Activated T-cell treated with anti-CD3 and anti-CD28 coated beads for 24 hours (primary cell): ENCODE measurements at places on chromosomes 16 and 17.
A peak's percentile ranks its signal among the peaks of the same experiment; 100 is the strongest.

DNA sequence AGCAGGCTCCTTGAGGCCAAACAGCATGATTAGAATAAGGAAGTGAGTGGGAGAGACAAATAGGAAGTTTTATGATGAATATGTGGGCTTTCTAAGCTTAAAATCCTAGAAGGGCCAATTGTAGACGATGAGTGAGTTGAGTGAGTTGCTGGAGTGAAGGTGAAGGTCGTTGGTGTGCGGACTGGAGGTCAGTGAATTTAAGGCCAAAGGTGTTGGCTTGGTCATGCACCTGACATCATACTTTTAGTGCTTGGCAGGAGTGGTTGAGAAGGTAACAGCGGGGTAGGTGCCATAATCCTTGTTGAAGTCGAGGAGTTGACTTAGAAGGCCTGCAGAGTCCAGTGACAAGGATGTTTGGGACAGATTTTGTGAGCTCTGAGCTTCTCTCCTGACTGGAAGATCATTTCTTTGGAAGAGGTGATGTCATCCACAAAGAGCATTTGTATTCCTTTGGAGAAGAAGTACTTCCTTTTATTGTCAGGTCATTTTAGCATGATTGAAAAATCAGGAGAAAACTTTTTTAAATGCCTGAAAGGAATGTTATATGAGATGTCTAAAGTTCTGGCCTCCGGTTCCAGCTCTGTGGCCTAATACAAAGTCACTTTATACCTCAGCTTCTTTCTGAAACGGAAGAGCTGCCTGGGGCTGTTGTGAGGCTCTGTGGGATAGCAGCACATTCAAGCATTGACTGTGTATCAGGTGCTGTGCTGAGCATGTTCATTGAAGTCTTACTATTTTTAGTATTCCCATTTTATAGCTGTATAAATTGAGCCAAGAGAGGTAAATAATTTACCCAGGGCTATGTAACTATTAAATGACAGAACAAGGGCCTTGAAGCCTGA, 53.6 kb upstream of the TBX2 start:
- no peak for DNase-seq

DNA sequence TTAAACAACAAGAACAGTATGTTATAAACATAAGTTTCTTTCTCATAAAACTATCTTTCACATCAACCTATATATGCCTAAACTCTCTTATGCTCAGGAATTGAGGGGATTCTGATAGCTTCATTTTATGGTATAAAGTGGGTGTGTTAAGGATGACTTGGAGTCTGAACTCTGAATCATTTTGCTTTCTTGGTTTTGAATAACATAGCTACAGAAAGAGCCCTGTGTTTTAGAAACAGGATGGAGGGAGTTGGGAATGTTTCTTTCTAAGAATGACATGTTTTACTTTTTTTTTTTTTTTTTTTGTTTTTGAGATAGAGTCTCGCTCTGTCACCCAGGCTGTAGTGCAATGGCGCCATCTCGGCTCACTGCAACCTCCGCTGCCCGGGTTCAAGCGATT, 50.1 kb downstream of the RHOT1 start:
- DNase-seq: no peak

GRCh38 chr17:43909537-43910231, 2.3 kb upstream of the MPP2 start:
- no peak for DNase-seq

DNA sequence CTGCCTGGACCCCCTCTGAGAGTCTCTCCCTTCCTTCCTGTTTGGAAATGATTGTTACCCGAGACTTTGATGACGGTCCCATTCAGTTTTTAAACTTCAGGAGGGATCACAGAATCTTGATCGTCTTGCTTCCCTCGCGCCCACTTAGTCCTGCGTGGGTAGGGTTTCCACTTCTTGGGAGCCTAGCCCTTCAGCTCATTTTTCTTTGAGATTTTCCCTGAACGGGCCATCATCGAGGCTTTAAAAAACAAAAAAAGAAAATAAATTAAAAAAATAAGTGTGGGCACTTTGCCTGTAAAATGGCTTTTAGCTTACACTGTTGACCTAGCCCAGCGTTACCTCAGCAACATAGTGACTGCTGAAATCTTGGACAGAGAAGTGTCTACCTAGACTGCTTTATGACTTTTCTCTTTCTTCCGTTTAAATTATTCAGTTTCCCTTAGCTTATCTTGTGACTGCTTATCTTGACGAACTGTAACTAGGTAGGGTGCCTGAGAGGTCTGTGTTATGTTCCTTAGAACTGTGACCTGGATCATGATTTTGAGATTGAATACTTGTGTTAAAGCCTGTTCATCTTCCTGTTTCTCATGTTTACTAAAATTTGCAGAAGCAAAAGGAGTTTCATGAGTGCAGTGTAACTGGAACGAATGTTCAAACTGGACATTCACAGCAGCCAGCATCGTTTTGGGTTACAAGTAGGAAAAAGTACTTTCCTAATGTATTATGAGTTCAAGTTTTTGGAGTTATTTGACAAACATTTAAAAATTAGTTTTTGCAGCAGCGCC, 874 bp downstream of the WWP2 start:
- DNase-seq: no peak

DNA sequence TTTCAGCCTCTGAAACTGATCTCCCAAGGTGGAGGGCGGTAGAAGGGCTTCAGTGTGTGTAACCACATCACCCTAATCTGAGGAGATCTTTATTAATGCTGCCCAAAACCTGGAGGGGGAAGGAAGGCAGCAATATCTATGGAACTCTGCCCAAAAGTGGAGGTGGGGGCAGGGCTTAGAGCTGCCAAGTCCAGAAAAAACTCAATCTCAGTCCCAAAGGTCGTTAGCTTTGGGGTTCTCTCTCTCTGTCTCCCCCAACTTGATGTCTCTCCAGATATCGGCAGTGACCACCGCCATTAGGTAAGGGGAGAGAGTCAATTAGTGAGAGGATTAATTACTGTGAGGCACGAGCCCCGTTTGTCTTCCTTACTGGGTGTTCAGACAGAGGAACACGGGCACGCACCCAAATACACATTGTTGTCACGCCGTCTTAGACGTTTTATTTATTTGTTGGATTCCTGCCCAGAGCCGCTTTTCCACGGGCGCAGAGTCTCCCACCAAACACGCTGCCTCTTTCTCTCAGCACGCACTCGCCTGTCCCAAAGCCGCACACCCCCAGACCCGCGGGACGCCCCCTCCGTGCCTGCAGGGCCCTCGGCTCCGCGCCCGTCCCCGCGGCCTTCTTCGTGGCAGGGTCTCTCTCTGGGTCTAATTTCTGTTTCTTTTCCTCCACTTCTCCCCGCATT, 5.4 kb upstream of the LHX1 start:
- no peak for DNase-seq

- peak; percentile 50 for DNase-seq
These were observed 24.4 kb downstream of the SREBF1 start for GRCh38 chr17:17812211-17813054.

- DNase-seq: no peak
These were observed 2.6 kb downstream of the PPP1R9B start for GRCh38 chr17:50147841-50148225.

GRCh38 chr16:5541356-5541755, 443.8 kb upstream of the EEF2KMT start:
- DNase-seq: no peak

GRCh38 chr16:67720236-67720635, 1.1 kb upstream of the GFOD2 start:
- no peak for DNase-seq

- no peak for DNase-seq
These were observed 53.0 kb upstream of the DNAJA2 start for GRCh38 chr16:47026492-47026891.

GRCh38 chr16:54954220-54954619, 23.6 kb downstream of the IRX5 start:
- no peak for DNase-seq

DNA sequence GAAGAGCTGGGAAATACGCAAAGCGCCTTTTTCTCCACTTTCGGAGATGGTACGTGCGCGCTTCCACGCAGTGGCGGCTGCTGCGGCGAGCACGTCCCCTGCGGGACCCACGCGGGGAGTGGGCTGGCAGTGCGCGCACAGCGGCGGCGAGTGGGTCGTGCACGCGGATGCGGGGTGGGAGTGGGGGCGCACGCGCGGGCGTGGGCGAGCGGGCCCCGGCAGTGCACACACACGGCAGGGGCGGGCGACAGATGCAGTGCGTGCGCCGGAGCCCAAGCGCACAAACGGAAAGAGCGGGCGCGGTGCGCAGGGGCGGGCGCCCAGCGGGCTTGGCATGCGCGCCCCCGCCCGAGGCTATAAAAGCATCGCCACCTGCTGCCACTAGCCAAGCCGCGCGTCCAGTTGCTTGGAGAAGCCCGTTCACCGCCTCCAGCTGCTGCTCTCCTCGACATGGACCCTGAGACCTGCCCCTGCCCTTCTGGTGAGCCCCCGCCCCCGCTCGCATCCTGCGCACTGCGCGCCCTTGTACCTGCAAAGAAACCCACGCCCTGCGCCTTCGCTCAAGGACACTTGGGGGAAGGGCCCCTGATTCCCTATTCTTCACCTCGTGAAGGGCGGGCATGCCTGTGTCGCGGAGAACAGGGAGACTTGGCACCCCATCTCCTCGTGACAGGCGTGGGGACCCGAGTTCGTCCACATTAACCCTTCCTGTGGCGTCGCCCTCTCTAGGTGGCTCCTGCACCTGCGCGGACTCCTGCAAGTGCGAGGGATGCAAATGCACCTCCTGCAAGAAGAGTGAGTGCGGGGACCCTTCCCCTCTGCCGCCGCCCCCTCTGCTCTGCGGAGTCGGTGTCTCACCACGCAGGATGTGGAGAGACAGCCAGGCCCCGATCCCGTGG, at the start of gene MT3:
MT3 (plus strand) TSS at position 388 of the 899 bp plus-strand sequence; CDS start at position 451, 63 bp downstream.
- DNase-seq: no peak

DNA sequence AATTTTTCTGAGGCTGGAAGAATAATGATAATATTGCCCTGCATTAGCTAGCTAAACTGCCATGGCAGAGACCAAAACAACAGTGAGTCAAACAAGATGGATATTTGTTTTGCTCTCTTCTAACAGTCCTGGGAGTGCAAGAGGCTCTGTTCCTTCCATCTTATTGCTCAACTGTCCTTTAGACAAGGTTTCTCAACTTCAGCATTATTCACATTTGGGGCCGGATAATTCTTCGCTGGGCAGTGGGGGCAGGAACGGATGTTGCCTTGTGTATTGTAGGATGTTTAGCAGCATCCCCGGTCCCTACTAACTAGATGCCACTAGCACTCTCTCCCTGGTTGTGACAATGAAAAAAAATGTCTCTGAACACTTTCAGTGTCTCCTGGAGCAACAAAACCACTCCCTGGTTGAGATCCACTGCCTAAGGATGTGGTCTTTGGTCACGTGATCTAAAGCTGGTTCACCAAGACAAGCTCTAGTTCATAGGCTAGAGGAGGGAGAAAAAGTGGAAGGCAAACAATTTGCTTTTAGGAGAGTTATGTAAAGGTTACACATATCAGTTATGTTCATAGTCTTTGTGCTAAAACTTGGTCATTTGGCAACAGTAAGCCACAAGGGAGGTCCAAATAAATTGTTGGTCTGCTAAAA, 144.4 kb downstream of the PCTP start:
- DNase-seq: no peak

- DNase-seq: no peak
These were observed 31.8 kb upstream of the PSMD7 start for GRCh38 chr16:74264811-74265210.

- no peak for DNase-seq
These were observed 214.0 kb downstream of the CDH11 start for GRCh38 chr16:64907844-64908243.

DNA sequence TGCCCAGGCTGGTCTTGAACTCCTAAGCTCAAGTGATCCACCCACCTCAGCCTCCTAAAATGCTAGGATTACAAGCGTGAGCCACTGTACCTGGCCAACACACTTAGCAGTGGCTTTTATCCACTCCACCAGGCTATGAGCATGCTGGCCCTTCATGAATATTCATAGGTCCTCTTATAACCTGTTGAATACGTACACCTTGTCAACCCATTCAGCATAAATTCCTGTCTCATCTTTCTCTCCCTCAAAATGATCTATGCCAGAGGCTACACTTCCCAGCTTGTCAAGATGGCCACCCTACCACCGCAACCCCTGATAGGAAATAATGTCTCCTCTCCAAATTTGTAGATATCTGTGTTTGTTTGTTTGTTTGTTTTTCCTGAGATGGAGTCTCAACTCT, 11.0 kb upstream of the ZG16 start:
- DNase-seq: no peak

DNA sequence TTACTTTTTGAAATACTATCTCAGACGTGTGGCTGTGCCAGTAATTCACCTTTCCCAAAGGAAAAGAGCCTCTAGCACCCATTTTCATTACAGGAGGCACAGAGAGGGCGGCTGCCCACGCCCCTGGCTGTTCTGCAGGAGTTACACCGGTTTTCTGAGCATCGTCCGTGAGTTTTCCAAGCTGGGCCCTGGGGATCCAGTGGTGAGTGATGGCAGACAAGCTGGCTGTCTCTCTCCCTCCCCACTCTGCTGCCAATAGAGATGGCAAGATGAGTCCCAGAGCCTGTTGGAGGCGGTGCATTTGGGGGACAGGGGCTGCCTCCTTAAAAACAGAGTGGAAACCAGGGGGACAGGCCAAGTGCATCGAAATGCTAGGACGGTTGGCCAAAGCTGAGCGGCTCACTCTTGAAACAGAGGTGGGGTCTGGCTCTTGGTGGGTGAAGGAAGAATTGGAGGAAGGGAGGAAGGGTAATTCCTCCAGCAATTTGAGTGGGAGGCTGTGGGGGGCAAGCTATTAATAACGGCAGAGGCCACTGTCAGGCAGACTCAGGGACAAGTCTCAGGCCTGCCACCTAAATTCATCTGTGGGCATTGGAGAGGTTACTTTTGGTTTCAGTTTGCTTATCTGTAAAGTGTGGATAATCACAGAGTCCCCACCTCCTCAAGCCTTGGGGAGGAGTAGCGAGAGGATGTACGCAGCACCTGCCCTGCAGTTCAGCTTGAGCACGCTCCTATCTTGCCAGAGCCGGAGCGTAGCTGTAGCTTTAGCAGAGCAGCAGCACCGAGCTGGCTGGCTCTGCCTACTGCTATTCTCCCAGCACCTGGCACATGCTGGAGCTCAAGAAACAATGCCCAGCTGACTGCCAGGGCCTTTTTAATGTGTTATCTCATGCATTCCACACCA, 7.5 kb upstream of the NOS2 start:
- peak; percentile 33 for DNase-seq

DNA sequence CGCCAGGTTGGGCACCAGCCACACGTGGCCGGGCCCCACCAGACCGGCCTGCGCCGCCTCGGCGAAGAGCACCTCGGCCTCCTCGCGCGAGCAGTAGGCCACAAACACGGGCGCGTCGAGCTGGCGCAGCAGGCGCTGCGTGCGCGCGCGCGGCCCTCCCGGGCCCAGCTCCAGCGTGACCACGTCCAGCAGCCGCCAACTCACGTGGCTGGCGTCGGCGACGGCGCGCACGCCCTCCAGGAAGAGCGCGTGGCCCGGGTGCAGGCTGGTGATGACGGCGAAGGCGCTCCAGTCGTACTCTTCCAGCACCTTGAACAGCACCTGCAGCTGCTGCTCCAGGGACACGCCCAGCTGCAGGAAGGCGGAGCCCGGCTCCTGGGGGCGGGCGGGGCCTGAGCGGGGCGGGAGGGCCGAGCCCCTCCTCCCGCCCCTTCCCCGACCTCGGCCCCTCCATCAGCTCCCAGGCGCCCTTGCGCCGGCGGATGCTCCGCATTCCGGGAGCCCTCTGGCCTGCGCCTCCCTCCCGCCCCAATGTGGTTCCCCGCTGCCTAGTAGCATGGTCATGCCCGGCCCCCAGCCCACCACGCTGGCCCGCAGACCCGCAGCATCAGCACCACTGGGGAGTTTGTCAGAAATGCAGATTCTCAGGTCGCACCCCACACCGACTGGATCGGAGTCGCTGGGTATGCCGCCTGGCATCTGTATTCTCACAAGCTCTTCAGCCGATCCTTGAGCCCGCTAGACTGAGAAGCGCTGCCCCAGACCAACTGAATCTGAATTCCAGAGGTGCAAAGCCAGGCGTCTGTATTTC, 7.2 kb downstream of the GRIN2C start:
- DNase-seq: peak; percentile 44
